AG20443 (cell line): ENCODE measurements at places on chromosomes 11 and 22.

DNA sequence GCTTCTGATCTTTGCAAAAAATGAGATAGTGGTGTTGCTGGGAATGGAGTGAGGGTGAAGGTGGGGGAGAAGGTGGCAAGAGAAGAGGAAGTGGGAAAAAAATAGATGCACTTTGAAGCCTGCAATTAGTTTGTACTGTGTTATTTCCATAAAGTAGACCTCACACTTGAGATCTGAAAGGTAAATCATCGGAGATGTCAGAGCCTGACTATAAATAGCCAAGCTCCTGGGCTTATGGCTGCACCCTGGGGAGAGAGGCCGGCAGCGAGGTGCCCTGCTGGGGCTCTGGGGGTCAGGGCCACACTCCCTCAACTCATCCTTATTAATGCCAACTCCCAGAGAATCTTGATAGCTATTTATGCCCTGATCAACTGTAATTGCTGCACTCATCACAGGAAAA lies 134.4 kb downstream of the NXPE2 start:
- DNase-seq = no peak

DNA sequence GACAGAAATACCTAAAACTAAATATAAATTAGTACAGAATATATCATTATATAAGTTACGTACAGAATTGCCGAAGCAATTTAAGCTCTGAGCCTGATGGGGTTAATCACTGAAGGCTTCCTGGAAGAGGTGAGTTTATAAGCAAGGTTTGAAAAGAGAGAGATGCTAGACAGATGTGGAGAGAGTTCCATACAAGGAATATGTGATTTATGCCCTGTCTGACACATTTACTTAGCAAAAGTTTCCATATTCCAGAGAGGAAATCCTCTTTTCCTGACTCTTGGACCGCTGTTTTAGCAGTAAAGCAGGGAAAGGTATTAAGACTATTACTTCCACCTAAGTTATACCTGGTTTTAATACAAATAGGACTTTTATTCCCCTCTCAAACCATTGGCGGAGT lies 65.1 kb downstream of the DBX1 start:
- no peak for DNase-seq

DNA sequence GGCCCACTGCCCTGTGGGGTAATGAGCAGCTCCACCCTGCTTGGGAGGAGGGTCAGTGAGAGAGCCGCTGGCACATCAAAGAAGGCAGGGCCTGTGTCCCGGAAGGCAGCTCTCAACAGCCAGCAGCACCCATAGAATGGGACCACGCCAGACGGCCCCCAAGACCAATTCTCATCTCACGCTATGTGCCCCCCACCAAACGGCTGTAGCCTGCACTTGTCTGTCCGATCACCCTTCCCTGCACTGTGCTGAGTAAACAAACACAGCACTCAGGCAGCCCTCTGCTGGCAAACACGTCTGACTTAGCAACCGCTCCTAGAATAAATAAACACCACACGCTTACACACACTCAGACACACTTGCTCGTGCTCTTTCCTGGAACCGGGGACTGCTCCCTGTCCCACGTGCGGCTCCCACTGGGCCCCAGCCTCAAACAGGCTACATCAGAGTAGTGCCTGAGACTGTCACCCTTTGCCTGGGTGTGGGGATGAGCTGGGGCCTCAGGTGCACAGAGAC lies 53.2 kb upstream of the CDON start:
- peak; percentile 87 for DNase-seq

DNA sequence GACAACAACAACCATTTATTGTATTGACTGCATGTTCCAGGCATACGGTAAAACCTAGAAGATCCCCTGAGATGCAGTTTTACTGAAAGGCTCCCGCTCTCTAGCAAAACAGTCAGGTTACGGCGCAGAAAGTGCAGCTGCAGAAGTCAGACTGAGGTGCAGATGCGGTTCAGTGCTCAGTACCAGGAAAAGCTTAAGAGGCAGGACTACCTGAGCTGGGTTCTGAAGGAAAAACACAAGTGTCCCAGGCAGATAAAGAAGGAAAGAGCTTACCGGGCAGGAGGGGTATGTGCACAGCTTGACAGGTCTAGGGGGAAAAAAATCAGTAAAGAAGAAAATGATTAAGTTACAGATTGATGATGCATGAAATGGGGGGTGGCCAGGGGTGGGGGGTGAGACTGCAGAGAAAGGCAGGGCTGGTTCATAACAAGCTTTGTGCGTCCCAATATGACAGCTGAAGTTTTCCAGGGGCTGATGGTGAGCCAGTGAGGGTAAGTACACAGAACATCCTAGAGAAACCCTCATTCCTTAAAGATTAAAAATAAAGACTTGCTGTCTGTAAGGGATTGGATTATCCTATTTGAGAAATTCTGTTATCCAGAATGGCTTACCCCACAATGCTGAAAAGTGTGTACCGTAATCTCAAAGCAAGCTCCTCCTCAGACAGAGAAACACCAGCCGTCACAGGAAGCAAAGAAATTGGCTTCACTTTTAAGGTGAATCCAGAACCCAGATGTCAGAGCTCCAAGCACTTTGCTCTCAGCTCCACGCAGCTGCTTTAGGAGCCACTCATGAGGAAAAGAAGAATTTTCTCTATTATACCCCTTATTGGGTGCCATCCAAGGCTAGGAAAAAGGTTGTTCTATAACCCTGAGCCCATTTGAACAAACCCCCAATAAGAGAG lies 11.9 kb downstream of the LARGE1 start:
- no peak for DNase-seq

- DNase-seq = no peak
Measured at GRCh38 chr22:17741866-17742526, 32.3 kb downstream of the BID start.

GRCh38 chr22:20549232-20549841 lies 41.9 kb downstream of the MED15 start:
- DNase-seq = no peak

- DNase-seq = no peak
Measured at GRCh38 chr11:7851391-7851790, 54.6 kb upstream of the OR5P2 start.

DNA sequence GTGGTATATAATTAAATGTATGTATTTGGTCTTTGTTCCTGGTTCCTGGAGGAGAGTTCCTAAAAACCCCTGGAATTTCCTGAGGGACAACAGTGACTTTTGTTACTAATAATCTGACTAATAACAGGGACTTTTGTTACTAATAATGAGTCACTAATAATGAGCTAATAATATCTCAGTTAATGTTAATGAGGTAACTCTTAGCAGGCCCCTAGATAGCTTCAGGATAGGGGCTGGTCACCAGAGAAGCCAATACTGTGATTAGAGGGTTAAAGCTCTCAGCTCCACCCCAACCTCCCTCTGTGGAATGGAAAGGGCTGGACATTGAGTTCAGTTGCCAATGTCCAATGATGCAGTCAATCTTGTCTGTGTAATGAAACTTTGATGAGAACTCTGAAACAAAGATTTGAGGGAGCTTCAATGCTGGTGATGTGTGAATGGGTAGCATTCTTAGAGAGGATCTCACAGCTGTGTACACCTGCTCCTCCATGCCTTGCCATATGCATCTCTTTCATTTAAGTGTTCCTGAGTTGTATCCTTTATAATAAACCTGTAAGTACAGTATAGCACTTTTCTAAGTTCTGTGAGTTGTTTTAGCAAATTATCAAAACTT lies 1431.4 kb upstream of the TENM4 start:
- no peak for DNase-seq
